T follicular helper cell (primary cell): ENCODE measurements at places on chromosomes 3 and 15.

- no peak for DNase-seq
Measured at GRCh38 chr3:30858894-30859389, 35.5 kb downstream of the GADL1 start.

DNA sequence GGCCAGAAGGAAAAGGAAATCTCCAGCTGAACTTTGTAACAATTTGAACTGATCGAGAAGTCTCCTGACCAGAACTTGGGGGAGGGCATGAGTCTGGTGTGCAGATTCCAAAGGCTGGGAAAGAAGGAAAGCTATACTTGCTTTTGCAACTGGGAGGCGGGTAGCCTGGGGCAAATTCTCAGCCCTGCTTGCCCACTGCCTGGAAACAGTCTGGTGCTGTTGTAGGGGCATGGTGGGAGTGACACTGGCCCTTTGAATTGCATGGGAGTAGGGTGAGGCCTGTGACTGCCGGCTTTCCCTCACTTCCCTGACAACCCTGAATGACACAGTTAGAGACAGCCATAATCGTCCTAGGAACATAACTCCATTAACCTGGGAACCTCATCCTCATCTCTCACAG is 114.0 kb upstream of the POU1F1 start:
- DNase-seq, result no peak

DNA sequence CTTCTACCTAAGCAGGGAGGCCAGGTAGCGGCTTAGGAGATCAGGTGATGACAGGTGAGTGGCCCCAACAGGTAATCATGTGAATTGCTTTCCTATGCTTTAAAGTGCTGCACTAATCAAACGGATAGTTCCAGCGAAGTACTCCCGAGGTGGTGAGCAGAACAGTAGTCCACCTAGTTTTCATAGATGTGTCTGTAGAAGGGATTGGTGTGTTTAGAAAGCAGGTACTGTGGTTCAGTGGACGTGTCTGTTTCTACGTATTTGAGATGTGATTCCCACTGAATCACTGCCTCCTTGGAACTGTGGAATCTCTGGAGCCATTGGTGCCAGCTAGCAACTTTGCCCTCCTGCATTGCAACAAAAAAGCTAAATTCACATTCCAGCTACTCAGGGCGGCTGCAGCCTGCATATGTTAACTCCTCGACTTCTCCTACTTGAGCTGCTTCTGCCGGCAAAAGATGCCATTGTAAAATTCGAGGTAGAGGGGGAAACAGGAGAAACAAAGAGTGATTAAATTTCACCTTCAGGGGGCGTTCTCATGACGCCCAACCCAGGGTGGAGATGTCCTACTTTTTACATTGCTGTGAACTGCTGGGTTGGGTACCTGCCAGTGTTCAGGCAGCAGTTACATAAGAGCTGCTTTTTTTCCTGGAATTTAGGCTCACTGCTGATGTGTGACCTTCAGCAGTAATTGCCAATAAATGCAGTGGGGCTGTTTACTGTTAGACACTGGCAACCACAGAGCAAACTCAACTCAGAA is 227.3 kb downstream of the ITPR1 start:
- no peak for DNase-seq

DNA sequence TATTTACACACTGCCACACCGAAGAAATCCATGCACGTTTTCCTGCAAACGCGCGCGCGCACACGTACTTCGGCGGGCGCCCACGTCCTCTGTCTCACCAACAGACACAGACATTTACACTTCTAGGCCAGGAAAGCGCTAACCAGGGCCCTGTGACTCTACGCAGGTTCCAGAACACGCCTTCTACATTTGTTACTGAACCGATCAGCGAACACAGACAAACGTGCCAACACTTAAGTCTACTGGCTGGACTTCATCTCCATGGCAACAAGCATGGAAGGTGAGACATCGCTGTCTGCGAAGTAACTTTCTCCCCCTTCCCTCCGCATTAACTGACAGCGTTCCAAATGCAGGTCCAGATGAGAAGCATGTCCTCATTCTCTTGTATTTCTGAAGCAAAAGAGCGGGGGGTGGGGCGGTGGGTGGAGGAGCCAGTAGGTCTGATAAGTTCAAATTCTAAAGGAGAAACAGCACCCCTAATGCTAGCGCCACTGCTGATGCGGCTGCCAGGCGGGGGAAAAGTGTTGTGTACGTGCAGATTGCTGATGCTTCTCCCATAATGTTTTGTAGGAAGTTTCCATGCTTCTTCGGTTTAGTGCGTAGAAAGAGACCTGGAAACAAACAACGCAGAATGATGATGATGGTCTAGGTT is at the start of gene CTXN2:
TSS of gene CTXN2 (plus strand) at position 92 of the 652 bp plus-strand sequence. CDS start 9,636 bp downstream, outside the sequence.
- DNase-seq, result no peak

GRCh38 chr3:187741403-187742350 is 3.6 kb downstream of the BCL6 start:
- peak; percentile 59 for DNase-seq

GRCh38 chr3:40841570-40842109 is 316.9 kb downstream of the ZNF621 start:
- no peak for DNase-seq

DNA sequence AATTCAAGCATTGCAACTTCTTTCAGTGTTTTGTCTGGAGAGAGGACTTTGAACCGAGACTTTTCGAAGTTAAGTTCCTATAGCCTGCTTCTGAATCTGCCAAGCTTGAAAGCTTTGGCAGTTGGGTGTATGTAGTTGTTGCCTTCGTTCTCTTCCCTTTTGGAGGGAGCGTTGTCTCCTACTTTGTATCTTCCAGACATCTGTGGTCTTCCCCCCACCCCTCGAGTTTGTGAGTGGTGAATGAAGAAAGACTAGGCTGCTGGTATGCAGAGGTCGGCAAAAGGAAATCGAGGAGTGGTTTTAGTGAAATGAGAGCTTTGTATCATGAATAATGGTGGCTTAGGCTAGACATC is 1.3 kb downstream of the CTNNB1 start:
- DNase-seq, result peak; percentile 18

GRCh38 chr3:180036671-180037455 is at the start of gene PEX5L:
Gene PEX5L, minus strand, starts transcription at chr3:180036937. Its CDS starts 338 bp downstream, at chr3:180036599.
- no peak for DNase-seq

- DNase-seq, result no peak
Measured at GRCh38 chr3:41131224-41131623, 68.1 kb upstream of the CTNNB1 start.

DNA sequence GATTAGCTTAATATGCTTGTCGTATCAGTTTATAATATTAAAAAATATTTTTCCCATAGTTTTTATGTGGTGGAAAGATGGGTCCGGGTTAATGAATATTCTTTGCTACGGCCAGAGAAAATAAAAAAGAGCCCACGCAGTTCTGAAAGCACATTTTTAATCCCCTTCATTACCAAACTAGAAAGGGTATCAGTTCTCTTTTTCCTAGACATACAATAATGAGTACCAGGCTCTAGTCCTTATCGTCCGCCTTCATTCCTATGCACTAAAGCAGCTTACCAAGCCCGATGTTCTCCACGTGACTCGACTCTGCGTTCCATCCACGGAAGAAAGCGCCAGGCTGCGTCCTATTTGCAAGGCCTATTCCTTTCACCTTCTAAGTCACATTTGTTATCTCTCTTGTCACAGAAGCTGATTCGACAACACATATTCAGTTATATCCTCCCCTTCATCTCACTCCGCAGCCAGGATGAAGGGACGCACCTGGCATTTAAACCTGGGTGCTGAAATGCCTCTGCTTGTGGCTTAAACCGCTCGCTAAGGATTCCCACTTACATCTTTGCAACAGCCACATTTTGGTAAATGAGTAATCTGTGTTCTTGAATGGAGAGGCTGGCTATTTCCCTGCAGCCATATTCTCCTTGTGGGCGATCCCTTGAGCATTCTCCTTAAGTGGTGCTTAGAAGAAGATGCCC is 257.0 kb downstream of the CD47 start:
- no peak for DNase-seq

GRCh38 chr3:156040041-156040440 is 80.3 kb upstream of the KCNAB1 start:
- DNase-seq, result no peak

DNA sequence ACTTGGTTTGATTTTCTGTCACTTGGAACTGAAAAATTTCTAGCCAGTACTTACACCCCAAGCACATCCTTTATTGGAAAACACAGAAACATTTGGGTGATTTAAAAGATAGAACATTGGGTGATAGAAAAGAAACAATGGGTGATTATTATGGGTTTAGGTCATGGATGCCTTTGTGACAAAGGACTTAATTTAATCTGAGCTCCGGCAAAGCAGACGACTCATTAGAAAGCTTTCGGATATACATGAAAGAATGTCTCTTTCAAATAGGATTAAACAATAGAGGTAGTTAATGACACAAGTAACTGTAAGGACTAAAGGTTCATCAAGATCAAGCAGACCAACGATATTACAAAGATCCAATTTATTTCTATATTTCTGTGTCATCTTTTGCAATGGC is 37.3 kb upstream of the CNTN4 start:
- DNase-seq, result no peak

GRCh38 chr15:51243774-51244173 is 94.6 kb downstream of the CYP19A1 start:
- DNase-seq, result no peak

- DNase-seq, result no peak
Measured at GRCh38 chr15:40354408-40355171, 3.4 kb upstream of the DISP2 start.

DNA sequence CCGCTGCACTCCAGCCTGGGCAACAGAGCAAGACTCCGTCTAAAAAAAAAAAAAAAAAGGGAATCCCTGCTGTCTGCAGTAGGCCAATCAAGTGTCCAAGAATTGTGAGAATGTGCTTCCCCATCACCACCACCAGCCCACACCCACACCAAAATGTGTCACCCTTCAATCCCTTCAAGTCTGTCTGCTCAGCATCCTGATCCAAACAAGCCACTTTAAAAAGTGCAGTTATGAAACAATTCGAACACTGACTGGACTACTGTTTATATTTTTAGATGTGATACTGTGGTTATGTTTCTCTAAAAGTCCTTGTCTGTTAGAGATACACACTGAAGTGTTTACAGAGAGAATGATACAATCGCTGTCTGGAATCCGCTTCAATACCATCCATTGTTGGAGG is 78.1 kb upstream of the CGNL1 start:
- DNase-seq, result no peak

DNA sequence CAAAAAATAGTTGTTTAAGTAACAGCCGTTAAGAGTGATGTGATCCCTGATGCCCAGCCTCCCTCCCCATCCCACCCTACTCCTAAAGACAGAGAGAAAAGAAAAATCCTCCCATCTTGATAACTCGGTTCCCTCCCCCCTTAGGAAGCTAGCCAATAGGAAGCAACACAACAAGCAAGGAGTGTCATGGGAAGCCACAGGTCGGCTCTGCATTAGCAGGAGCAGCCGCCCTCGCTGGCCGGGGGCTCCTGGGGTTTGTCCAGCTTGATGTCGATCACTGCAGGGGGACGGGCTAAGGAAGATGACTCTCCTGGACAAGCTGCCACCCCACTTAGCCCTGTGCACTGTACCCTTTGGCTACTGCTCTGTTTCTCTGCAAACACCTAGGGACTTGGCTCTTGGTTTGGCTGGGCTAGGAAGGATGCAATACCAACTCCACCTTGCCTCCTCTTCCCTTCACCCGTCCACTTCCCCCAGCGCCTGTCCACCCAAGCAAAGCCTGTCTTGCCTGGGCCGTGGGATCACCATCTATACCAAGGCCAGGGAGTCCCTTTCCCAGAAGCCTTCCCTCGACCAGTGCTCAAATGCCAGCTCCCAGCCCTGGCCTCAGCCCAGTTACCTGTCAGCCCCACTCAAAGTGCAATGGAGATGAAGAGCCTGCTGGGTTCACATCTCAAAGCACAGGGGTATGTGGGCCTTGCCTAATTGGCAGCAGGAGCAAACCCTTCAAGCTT is 23.1 kb downstream of the SRPRB start:
- no peak for DNase-seq

DNA sequence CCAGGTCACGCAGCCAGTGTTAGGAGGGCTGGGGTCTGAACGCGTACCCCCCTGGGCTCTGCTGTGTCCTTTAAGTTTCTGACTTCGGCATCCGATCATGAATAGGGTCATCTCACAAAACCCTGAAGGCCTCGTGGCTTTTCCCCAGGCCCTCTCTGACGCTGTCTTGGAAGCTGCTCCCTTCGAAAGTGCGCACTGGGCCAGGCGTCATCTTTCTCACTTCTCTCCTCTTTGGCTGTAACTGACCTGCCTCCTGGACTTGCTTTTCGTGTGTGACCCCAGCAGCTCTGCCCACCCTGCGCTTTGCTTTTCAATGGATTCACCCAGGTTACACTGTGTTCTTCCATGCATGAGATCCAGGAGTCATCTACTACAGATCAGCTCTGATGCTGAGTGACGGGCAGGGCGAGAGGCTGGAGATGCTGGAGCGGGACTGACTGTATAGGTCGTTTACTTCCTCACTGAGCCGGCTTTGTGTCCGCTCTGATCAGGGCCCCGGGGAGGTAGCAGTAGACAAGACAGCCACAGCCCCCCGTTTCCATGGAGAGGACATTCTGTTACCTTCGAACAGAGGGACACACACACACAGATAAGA is 45.0 kb upstream of the PCSK6 start:
- DNase-seq, result no peak

- no peak for DNase-seq
Measured at GRCh38 chr15:66771351-66771650, 69.3 kb downstream of the SMAD6 start.
